ENCODE measurements at places on chromosomes 16 and 17. TPM values are rescaled to one million over a fixed set of nuclear protein-coding genes. Genes with fewer than 3 reads are reported as not detected.

- no peak for DNase-seq
Measured at GRCh38 chr17:9003355-9004131, 17.8 kb upstream of the NTN1 start.

GRCh38 chr17:43882761-43883415 is 24.4 kb downstream of the MPP2 start:
- DNase-seq = no peak

DNA sequence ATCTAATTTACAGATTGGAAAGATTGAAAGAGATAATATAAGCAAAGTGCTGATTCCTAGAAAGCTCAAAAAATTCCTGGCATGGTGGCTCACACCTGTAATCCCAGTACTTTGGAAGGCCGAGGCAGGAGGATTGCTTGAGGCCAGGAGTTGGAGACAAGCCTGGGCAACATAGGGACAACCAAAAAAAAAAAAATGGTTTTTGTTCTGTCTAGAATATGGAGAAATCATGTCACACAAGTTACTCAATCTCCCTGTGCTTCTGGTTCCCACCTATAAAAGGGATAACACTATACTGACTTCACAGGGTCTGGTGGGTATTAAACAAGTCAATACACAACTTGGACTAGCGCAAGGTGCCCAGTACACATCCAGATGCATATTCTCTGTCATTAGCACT is 18.4 kb downstream of the ARHGAP17 start:
- DNase-seq = no peak

DNA sequence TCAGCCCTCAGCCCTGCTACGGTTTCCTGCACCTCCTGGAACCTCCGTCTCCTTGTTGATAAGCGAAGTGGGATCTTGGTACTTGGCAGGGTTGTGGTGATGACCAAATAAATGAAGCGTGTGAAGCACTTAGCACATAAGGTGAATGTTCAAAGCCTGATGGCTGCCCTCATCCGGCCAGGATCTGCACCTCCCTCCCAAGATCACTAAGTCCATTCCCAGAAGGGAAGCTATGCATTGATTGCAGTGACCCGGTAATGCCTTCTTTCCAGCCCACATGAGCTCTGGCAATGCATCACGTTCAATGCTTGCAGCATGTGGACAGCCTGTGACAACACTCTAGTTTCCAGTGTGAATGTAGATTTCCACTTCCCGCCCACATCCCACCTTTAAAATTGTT is 24.9 kb upstream of the RHOT1 start:
- DNase-seq = no peak

- no peak for DNase-seq
Measured at GRCh38 chr16:6837722-6838121, 494.9 kb upstream of the RBFOX1 start.

NT5M gene
- 8.1 TPM for total RNA-seq

All from activated CD4-positive, alpha-beta T cell treated with anti-CD3 and anti-CD28 coated beads, Interleukin-2, amount 10 ng/mL, durations not matched to agents 24 days and 14 days (primary cell).